Activated T-helper 17 cell treated with anti-CD3 and anti-CD28 coated beads, Interleukin-2, amount 50 U/mL, for 72 hours (primary cell): ENCODE measurements at places on chromosomes 7 and 10. TPM values are rescaled to one million over a fixed set of nuclear protein-coding genes. Genes with fewer than 3 reads are reported as not detected.

Gene ADAMTS14
- 0.19 TPM for total RNA-seq

Gene GSAP
- 1.1 TPM for total RNA-seq

Gene SLC26A5
- total RNA-seq: not detected

Gene FAM25G
- total RNA-seq: not detected

GRCh38 chr7:149772956-149773434, 393 bp downstream of the ZNF467 start:
- ATAC-seq: no peak

- ATAC-seq: no peak
These were observed 105.7 kb upstream of the INHBA start for GRCh38 chr7:41808541-41808940.

- no peak for ATAC-seq
These were observed 49.5 kb downstream of the VIPR2 start for GRCh38 chr7:159094919-159095915.

DNA sequence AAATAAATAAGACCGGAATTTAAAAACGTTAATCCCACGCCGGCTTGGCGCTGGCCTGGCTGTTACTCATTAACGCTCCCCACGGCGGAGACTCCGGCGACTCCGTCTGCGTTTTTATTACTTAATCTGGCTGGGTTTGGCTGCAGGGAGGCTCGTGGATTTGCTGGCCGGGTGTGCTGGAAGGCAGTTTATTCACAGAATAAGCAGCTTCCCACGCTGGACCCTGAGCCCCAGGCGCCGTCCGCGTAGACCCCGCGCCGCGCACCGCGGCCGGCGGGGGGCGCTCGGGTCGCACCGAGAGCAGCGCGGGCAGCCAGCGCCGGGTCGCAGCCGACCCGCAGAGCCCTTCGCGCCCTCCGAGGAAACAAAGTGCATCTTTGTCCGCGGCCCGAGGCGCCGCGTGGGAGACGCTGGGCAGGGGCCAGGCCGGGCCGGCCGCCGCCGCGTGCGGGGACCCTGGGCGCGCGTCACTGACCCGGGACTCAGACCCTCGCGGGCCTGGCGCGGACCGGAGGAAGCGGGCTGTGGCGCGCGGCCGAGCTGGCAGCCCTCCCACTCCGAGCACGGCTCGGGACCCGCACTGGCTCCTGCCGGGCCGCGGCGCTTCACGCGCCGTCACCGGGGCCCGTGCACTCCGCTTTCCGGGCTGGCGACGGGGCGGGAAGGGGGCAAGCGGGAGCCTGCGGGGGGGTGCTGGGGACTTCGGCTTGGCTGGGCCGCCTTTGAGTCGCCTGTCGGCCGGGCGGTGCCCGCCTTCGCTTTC, 587 bp upstream of the GRK5 start:
- ATAC-seq: peak; percentile 52

GRCh38 chr7:22066522-22066921, 120.8 kb upstream of the CDCA7L start:
- no peak for ATAC-seq

- no peak for ATAC-seq
These were observed 98.8 kb downstream of the PRKAG2 start for GRCh38 chr7:151777908-151778670.

DNA sequence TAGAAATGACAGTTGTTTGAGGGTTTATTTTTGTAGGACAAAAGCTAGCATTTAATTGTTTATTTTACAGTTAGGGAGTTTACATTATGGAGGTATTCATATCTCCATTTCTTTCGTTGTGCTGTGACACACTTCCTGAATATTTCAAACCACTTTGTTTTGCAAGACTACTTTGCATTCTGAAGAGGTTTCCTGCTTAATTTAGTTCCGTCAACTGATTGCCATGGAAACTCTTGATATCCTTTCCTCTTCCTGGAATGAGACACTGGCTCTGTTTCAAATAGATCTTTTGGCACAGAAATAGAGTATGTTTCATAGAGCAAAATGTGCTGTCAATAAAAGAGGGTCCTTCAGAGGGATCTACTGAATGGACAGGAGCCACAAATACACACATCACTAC, 159.5 kb upstream of the AGR3 start:
- peak; percentile 66 for ATAC-seq

DNA sequence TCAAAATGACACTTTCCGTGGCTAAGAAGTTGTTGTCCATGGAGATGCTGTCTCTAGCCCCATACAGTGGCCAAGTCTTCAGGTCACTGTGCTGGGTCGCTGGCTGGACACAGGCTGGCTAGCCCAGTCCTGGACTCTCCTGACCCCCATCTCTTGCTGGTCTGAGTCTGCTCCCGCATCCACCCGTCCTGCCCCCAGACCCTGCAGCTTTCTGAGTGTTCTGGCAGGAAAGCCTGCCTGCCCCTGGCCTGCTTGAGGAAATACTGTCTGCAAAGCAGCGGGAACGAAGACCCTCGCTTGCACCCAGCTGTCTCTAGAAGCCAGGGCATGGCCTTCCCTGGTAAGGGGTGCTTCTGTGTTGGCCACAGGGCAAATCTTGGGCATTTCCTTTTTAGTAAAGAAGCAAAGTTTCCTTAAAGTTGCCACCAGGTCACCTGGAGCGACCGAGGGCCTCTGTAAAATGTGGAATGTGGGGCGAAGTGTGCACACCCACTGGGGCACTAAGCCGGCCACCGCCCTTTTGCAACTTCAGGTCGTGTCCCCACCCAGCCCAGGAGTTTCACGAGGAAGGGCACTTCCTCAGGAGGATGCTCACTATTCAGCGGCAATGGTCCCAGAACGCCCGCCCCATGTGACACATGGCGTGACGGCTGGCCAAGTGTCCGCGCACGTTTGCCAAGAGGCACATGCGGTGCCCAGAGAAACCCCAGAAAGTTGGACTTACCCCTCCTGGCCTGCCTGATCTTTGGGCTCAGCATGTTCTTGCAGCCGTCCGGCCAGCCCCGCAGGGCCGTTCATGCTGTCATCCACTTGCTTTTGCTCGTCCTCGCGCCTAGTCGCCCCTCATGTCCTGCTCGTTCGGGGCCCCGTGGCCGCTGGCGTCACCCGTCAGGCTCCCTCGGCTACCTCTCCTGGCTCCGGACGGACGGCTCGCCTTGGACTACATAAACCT, 558 bp downstream of the ARHGAP22 start:
- no peak for ATAC-seq

DNA sequence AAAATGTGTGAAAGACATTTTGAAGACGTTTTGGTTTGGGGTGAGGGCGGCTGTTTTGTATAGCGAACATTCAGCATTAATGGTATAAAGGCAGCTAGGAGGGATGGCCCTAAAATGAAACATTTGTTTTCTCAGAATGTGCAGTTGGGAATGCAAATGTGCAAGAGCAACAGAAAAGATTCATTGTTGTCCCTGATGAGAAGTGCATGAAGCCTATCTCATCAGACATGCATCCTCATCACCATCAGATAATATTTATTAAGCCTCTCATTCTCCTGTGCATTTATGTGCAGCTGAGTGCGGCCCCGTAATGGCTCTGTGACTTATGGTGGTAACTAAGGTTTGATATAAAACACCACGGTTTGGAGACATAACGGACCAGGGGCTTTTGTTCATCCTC, 199.5 kb downstream of the GFRA1 start:
- no peak for ATAC-seq

GRCh38 chr7:64602086-64602485, 39.2 kb upstream of the ZNF680 start:
- ATAC-seq: no peak
